ENCODE measurements at places on chromosomes 13 and 19.

GRCh38 chr13:20254076-20254475, 22.0 kb upstream of the GJB6 start:
- no peak for DNase-seq

- no peak for DNase-seq
Observed at GRCh38 chr13:71786875-71787274, 80.1 kb downstream of the DACH1 start.

- no peak for DNase-seq
Observed at GRCh38 chr19:38250821-38251563, 5.2 kb downstream of the PPP1R14A start.

- DNase-seq = no peak
Observed at GRCh38 chr13:79904581-79904980, 423.6 kb downstream of the NDFIP2 start.

DNA sequence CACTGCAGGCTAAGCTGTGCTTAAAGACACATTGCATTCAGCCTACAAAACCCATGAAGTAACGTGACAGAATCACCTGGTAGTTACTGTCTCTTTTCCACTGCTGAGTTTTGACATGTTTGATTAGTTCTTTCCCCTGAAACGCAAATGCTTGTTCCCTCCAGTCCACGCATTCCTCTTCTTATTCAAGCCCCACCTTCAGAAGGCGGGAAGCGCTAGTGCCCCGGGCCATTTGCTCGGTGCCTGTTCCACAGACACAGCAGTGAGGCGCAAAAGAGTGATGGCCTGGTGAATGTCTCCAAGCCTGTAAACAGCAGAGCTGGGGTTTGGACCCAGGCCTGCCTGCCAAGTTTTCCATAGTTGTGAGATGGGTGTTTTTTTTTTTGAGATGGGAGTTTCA, 10.9 kb downstream of the ACP4 start:
- DNase-seq = no peak

- no peak for DNase-seq
Observed at GRCh38 chr13:84433024-84433423, 550.8 kb upstream of the SLITRK1 start.

DNA sequence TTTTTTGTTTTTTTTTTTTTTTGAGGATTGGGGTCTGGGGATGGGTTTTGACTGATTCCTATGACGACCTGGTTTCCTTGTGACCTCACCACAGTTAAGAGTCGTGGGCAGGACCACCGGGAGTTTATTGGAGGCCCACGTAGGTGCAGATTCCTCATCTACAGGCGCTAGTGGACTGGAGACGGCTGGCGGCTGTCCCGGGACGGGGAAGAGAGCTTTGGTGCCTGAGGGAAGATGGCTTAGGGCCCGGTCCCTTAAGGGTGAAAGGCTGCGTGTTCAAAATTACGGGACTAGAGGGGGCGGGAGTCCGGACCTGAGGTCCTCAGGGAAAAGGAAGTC, 682 bp upstream of the TEAD2 start:
- peak; percentile 38 for DNase-seq

- DNase-seq = no peak
Observed at GRCh38 chr19:47658431-47659348, 49.8 kb downstream of the BICRA start.

- peak; percentile 73 for DNase-seq
Observed at GRCh38 chr19:35120492-35120891, 4.9 kb downstream of the FXYD3 start.

GRCh38 chr13:36298535-36299068, 988 bp upstream of the CCDC169 start:
- DNase-seq = no peak

GRCh38 chr19:13841086-13841961, 35.6 kb upstream of the NANOS3 start:
- DNase-seq = peak; percentile 15

GRCh38 chr19:35216833-35217648, 11.5 kb downstream of the FAM187B start:
- no peak for DNase-seq

GRCh38 chr13:105491345-105491744, 1044.1 kb downstream of the EFNB2 start:
- no peak for DNase-seq

DNA sequence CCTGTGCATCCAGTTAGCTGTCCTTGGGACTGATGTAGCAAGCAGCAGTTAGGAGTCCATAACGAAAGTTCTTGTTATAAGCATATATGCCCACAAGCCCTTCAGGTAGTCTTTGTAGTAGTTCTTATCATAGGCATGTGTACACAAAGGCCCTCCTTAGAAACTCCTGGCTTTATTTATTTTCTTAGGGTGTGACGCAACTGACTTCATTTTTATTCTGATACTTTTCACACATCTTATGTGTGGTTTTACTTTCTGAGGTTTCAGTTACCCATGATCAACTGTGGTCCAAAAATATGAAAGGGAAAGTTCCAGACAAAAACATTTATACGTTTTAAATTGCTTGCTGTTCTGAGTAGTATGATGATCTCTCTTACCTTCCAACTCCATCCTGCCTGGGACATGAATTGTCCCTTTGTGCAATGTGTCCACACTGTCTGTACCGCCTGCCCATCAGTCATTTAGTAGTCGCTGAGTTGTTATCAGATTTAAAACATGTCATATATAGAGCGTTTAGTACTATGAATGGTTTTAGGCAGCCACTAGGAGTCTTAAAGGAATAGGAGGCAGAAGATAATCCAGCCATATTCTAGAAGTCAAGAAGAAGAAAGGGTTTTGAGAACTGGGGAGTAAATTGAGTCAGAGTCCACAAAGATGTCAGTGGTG, 19.4 kb downstream of the GPC5 start:
- DNase-seq = no peak

GRCh38 chr19:16673231-16673630, 12.3 kb downstream of the TMEM38A start:
- DNase-seq = no peak

- DNase-seq = no peak
Observed at GRCh38 chr19:2683430-2684003, 19.0 kb downstream of the GNG7 start.

- DNase-seq = no peak
Observed at GRCh38 chr19:52070496-52070895, 21.9 kb upstream of the ZNF432 start.

DNA sequence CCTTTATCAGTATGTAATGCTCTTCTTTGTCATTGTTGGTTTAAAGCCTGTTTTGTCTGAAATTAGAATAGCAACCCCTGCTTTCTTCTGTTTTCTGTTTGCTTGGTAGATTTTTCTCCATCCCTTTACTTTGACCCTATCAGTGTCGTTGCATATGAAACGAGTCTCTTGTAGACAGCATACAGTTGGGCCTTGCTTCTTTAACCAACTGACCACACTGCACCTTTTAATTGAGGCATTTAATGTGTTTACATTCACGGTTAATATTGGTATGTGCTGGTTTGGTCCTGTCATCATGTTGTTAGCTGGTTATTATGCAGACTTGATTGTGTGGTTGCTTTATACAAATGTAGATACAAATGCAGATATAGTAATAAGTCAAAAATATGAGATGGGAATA, 71.1 kb downstream of the PDS5B start:
- DNase-seq = no peak

DNA sequence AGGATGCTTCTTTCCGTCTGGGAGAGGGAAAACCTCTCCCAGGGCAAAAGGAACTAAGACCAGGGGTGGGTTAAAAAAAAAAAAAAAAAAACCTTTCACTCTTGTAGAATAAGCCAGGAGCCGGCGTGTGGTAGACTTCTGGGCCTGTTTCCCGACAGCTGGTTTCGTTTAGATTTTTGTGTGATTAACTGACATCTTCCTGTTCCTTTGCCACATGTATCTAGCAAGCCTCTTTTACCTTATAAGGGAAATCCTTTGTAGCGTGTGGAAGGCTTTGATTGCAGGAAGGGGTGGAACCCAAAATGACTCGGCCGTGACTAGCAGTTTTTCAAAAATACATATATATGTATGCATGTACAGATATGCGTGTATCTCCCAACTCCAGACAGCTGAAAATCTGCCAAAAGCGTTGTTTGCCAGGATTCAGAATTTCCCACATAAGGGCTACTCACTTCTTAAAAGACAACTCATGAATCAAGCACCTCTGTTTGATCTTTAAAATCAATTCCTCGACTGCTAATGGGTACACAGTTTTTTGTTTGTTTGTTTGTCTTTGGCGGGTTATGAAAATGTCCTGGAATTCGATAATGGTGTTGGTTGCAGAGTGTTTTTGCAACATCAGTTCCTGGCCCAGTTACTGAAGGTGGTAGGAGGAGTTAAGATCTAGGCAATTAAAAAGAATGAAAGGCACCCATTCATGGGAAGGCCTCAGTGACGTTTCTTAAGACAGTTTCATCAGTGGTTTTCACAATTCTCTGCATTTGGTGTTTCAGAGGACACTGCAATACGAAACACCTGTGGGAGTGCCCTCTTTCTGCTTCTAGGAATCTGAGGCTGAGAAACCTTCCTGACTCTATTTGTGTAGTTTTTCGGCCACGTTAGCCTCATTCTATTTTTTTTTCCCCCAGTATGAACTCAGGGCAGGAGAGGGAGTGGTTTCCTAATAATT, 2.7 kb downstream of the TPM4 start:
- peak; percentile 79 for DNase-seq

DNA sequence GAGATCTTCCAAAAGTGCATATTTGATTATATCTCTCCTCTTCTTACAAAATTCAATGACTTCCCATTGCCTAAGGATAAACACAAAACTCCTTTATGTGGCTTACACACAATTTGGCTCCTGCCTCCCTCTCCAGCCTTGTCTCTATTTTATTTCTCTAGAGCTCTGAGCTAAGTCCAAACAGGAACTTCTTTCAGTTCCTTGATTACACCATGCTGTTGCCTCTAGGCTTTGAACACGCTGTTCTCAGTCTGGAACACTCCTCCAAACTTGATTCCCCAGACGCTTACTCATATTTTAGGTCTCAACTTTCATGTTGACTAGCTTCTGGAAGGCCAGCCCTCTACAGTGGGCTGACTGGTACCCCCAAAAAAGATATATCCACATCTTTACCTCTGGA, 258.5 kb downstream of the COG6 start:
- no peak for DNase-seq

DNA sequence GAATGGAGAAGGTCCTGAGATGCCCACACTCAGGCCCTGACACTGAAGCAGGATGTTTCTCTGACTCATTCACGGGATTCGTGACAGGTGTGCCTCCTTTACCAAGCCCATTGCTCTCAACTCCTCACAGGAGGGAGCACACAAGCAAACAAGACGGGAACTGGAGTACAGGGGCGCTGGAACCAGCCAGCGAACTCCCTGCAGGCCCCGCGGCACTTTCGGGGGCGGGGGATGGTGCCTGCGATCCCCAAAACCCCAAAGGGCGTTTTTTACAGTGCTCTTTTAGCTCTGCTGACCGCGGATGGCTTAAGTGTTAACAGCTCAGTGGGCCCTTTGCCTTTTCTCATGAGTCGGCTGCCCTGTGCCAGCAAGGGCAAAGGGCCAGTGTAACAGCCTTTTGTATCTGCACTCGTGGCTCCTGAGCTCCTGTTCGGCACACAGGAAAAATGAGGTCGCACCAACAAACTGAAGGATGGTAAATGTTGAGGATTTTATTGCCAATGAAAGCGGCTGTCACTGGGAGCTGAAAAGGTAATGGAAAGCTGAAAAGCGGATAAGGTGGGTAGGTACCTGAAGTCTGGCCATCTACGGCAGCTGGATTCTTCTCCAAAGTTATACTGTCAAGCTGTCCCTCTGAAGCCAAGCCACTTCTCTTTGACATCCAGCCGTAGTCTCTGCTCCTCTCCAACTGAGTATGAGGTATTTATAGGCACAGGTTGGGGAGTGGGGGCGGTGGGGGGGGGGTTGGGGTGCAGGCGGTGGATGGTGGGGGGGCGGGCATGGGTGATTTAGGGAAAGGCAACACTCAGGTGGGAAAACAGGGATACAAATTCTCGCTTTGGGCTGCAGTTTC, 65.0 kb upstream of the TRPC4 start:
- DNase-seq = no peak

- DNase-seq = no peak
Observed at GRCh38 chr13:81551036-81551435, 1210.1 kb upstream of the SPRY2 start.

GRCh38 chr13:109309625-109310363, 476.6 kb downstream of the IRS2 start:
- no peak for DNase-seq

- DNase-seq = no peak
Observed at GRCh38 chr13:87792878-87793277, 121.7 kb downstream of the SLITRK5 start.

DNA sequence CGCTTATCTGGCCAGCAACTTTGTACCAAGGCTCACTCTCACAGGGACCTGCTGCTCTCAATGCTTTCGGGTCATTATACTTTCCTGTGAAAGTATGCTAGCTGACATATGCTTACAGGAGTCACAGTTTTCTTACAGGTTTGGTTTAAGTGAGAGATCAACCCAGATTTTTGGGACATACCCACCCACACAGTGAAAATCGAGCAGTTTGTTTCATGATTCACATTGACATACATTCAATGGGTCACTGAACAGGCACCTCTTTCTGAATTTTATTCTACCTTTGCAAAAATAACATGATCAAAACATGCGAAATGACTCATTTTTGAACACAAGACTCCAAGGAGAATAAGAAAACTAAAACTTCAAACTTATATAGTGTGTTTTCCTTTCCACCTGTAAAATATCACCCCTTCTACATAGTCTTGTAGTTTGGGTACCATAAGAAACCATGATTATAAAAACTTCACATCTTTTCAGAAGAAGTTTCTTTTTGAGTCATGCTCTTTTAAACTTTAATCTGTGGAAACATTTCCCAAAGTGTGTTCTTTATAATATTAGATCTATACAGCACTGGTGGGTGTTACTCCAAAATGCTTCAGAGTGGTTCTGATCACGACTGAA, 44.3 kb upstream of the TEX29 start:
- no peak for DNase-seq

DNA sequence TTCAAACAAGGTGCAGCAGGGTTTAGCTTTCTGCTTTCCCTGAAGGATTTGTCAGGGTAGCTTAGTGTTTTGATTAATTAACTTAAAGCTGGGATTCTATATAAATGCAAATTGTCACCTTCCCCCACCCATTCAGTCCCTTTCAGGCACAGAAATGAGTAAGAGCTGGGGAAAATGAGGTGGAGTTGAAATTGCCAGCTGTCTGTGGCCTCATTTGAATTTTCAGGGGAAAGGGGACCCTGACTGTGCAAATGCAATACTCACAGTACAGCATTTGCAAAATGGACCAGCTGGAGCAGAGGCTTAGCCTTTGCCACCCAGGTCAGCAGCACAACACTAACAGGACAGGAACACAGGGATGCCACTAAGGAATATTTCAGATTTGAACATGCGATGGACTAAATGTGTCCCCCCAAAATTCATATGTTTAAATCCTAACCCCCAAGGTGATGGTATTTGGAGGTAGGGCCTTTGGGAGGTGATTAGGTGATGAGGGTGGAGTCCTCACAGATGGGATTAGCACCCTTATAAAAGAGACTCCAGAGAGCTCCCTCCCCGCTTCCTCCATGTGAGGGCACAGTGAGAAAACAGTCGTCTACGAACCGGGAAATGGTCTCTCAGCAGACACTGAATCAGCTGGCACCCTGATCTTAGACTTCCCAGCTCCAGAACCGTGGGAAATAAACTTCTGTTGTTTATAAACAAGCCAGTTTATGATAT, 59.5 kb upstream of the CYSLTR2 start:
- no peak for DNase-seq

GRCh38 chr19:46913198-46913851, 52.5 kb downstream of the ARHGAP35 start:
- no peak for DNase-seq

GRCh38 chr19:27858981-27859581, 1353.9 kb downstream of the UQCRFS1 start:
- no peak for DNase-seq

Measured in AG08395 (cell line).